HuH-7.5 (cell line): ENCODE measurements at places on chromosomes 1 and 21.

- no peak for DNase-seq
These were observed 55.4 kb downstream of the RUNX3 start for GRCh38 chr1:24874611-24875234.

DNA sequence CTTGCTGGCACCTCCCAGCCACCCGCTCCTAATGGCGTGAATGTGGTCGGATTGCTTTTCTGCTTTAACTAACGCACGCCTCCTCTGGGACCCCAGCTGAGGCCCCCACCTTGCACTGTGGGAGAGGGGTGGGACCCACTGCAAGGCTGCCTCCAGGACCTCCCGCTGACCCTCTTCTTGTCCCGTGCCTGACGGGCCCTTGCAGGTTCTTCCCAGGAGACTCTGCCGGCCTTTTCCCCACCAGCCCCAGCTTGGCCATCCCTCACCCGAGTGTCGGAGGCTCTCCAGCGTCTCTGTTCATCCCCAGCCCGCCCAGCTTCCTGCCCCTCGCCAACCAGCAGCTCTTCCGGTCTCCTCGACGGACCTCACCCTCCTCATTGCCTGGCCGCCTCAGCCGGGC lies 18.6 kb downstream of the TMEM201 start:
- no peak for DNase-seq

DNA sequence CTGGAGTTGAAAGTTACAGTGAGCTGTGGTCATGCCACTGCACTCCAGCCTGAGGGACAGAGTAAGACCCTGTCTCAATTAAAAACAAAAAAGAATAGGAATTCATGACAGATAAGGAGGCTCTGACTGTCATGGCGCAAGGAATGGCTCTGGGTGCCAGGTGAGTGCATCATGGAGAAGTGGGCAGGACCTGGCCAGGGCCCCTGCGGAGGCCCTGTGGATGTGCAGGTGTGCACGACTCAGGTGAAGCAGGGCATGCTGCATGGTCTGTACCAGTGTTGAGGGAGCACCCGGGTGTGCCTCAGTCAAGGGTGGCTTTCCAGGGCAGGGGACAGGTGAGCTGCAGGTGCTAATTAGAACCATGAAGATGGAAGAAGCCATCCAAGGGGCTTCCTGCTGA lies 14.0 kb downstream of the SLC1A7 start:
- DNase-seq = no peak

- DNase-seq = no peak
These were observed 21.8 kb upstream of the RAB4A start for GRCh38 chr1:229248821-229249817.

DNA sequence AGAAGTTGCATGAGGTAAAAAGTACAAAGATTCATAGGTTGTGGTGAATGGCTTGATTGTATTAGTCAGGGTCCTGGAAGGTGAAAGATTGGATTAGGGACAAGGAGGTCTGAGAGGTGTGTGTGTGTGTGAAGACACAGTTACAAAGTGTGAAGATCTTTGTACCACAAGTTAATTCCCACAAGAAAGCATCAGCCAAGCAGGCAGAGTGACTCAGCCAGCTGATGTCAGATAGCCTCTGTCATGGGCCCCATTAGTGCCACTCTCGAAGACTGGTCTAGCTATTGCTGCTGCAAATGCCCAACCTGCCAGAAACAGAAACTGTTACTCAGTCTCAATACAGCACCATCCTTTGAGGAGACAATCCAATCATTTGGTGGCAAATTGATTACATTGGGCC lies 96.5 kb downstream of the DTL start:
- no peak for DNase-seq

GRCh38 chr1:112881742-112882127 lies 74.3 kb downstream of the SLC16A1 start:
- no peak for DNase-seq

DNA sequence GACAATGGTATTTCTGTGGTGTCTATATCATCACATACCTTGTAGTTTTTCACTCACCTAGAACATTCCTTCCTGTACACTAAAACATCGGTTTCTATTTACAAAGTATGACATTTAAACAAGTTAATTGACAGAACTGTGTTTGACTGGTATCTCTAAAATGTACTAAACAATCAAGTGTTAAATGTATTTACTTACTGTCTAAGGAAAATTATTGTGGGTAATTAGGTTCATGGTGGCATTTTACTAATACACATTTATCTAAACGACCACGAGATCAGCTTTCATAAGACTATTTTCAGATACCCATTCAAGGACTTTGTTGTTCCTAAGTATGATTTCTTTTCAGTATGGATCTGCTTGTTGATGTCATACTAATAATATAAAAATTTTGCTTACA lies 115.2 kb downstream of the ADGRL2 start:
- no peak for DNase-seq

DNA sequence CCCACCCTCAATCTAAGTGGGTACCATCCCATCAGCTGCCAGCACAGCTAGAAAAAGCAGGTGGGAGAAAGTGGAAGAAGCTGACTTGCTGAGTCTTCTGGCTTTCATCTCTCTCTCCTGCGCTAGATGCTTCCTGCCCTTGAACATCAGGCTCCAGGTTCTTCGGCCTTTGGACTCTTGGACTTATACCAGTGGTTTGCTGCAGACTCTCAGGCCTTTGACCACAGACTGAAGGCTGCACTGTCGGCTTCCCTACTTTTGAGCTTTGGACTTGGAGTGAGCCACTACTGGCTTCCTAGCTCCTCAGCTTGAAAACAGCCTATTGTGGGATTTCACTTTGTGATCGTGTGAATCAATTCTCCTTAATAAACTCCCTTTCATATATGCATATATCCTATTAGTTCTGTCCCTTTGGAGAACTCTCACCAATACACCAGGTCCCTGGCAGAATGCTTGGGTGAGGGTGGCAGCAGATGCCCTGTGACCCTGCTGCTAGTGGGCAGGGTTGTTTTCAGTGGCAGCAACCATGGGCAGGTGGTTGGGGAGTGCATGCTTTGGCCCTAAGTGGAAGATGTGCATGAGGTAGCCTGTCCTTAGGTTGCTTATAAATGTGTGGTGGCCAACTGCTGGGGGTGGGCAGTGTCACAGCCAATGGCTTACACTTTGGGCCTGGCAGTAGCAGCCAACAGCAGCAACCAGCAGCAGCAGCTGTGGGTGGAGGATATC lies 10.8 kb upstream of the ADAM30 start:
- no peak for DNase-seq

DNA sequence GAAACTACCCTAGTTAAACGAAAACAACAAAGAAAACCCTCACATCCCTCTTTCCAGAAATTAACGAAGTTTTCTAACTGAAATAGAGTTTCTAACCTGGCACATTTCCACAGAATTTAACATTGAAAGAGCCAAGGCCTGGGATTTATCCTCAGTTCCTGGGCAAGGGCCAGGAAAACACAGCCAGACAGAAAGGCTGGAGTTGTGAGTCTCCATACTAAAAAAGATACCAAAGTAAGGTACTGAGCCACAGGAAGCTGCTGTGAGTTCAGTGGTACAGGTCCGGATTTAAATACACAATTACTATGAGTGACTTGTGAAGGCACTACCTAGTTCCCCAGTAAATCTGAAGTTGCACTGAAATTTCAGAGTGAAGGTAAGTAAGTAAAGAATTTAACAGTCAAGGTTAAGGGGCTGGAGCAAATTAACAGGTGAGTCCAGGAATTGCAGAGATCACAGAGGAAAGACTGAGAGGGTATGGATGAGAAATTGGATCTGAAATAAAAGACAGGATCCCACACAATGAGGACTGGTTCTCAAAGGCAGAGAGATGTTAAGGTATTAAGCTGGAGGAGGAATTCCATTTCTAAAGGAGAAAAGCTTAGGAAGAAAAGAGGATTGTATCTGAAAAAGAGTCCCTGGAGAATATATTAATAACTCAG lies 905 bp downstream of the LIX1L start:
- DNase-seq = no peak

DNA sequence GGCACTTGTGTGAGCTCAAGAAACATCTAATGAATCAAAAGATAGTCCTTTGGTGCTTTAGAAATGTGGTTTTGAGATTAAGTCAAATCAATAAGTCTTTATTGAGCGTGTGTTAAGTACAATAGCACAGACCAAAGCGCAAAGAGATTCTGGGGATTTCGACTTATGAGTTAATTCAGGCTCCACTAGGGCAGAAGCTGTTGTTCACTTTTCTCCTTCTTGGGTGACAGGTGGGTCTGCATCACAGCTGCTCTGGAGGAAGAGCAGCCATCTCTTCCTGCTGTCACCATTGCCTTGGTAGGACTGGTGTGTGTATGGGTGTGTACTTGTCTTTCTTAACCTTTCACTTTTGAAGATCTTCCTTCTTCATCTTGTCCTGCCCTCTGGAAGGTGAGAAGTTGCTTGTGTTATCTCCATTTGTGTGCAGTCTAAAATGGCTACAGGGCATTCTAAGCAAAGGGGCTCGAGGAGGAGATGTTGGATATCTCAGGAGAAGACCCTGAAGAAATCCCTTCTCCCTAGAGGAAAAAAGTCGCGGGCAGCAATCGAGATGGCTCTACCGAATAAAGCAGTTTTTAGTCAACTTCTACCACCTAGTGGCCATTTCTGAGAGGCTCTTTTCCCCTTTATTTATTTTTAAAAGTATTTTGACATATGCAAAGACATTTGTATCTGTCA lies 22.9 kb upstream of the DISC1 start:
- no peak for DNase-seq

DNA sequence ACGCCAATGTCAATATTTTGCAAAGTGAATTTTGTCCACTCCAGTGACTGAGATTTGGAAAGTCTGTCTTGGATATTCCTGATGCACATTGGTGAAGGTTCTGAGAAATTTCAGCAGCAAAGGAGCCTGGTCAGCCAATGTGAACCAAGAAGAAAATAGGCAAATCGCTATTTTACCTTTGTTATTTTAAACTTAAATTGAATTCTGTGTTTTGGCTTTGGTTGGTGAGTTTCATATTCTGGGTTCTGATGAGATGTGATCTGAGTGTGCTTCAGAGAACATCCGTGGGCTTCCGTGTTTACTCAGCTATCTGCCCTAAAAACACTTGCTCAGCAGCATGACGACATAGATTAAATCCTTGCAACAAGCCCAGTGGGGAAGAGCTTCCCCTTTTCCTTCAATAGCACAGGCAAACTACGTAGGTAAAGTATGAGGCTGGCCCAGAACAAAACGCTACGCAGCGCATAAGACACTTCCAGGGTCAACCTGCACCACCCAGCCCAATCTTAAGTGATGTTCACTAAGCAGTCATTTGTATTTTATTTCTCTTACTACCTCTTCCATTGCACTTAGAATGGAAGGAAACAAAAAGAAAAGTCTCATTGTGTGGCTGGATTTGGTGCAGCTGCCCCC lies 176.4 kb upstream of the KAZN start:
- DNase-seq = no peak

DNA sequence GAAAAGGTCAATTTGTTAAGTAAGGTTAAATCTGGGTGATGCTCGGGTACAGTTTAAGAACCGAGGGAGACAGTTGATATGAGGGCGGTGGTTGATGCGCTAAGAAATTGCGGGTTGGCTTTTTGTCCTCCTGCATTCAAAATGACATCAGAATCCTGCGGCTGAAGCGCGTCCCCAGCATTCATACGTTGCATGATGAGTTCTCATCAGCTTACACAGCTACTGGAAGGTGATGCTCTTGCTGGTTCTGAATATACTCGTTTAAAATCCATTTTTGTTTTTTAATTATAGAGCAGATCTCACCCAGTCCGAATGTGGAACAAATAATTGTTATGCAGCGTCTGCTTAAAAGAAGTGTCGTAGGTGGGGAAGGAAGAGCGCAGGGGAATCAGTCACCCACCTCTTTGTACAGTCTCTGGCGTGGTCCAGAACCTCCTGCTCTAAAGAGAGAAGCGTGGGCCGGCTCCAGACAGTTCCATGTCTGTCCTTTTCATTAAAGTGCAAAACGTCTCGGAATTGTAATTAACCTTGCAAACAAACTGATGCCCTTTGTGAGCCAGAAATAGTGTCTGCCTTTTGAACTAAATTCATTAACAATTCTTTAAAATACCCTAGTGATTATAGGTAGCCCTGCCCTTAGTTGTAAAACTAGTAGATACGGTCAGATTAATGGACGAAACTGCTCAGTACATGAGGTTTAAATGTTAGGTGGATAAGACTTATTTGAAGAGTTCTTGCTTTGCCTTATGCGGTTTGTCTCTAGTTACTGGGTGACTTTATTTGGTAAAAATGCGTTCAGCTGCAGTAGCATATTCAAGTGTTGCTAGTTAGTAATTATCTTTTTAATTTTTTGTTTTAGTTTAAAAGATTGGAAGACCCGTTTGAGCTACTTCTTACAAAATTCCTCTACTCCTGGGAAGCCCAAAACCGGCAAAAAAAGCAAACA lies 741 bp downstream of the RGS2 start:
- peak; percentile 9 for DNase-seq

GRCh38 chr1:246629030-246629429 lies 62.8 kb downstream of the CNST start:
- no peak for DNase-seq
